ENCODE measurements at places on chromosomes 7 and 10.

DNA sequence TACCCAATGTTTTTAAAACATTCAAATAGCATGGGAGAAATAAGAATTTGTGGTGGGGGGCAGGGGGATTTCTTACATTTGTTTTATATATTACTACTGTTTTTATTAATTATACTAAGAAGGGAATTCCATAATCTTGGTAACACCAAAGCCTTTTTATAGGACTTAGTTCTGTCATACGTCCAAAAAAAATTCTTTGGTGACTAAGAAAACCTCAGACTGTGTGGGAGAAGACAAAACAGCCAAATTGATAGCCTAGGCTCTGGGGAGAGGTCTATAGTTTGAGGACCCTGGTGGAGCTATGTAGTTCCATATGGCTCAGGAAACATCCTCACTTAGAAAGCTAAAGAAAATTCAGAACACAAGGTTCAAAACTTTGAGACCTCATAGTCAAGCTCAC lies 23.4 kb downstream of the ACSM6 start:
- no peaks in the 10 kb centered on the region for H3K27me3 ChIP-seq
- no peak overlapping the region for H3K27ac ChIP-seq
- DNase-seq = no peak
- H3K36me3 ChIP-seq = no peaks in the 10 kb centered on the region

DNA sequence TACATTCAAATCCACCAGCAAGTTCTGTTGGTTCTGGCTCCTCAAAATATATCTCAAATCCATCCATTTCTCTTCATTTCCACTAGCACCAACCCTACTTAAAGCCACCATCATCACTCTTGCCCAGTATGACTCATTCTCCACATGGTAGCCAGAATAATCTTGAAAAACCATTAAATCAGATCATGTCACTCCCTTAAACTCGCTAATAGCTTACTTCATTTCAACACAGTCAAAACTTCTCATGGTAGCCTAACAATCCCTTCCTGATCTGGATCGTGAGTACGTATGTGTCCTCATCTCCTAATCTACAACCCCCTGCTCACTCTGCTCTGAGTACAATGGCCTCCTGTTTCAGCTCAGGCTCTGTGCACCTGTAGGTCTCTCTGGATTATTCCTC lies 8.7 kb downstream of the EPC1 start:
- H3K27ac ChIP-seq = no peak overlapping the region
- H3K4me3 ChIP-seq = no peak overlapping the region
- peaks cover 18% of the 10 kb centered on the region for H3K4me1 ChIP-seq
- H3K27me3 ChIP-seq = no peaks in the 10 kb centered on the region
- peaks cover 17% of the 10 kb centered on the region for H3K36me3 ChIP-seq

GRCh38 chr7:133258174-133258573 lies 5.3 kb downstream of the EXOC4 start:
- H3K27ac ChIP-seq = no peak overlapping the region
- peaks cover 30% of the 10 kb centered on the region for H3K4me1 ChIP-seq
- H3K27me3 ChIP-seq = no peaks in the 10 kb centered on the region

GRCh38 chr7:90298145-90299038 lies 22.7 kb downstream of the FAM237B start:
- no peaks in the 10 kb centered on the region for H3K27me3 ChIP-seq
- H3K27ac ChIP-seq = no peak overlapping the region
- H3K4me1 ChIP-seq = no peaks in the 10 kb centered on the region
- no peak overlapping the region for H3K4me3 ChIP-seq
- no peak for DNase-seq
- no peaks in the 10 kb centered on the region for H3K36me3 ChIP-seq

DNA sequence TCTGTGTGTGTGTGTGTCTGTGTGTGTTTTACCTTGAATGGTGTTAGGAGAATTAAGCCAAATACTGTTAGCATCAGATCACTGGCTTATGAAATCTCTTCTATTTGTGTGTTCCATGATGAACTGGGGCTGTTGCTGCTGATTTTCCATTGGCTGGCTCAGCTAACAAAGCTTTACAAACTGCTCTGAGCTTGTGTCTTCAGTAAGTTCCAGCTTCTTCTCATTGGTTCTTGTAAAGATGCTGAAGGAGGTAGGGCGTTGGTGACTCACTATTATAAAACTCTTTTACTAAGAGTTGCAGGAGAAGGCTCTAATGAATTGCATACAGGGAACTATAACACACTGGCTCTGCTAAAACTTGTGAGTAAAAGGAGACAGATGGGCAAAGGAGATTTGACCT lies 136.4 kb upstream of the PRKCQ start:
- peaks cover 8% of the 10 kb centered on the region for H3K27me3 ChIP-seq
- H3K4me1 ChIP-seq = no peaks in the 10 kb centered on the region
- no peaks in the 10 kb centered on the region for H3K36me3 ChIP-seq
- H3K27ac ChIP-seq = no peak overlapping the region
- H3K4me3 ChIP-seq = no peak overlapping the region
- DNase-seq = no peak

- H3K4me1 ChIP-seq = peaks cover 10% of the 10 kb centered on the region
- no peak overlapping the region for H3K27ac ChIP-seq
- no peaks in the 10 kb centered on the region for H3K27me3 ChIP-seq
- DNase-seq = no peak
- no peak overlapping the region for H3K4me3 ChIP-seq
These were observed 4.9 kb downstream of the ZNF277 start for GRCh38 chr7:112211348-112211907.

DNA sequence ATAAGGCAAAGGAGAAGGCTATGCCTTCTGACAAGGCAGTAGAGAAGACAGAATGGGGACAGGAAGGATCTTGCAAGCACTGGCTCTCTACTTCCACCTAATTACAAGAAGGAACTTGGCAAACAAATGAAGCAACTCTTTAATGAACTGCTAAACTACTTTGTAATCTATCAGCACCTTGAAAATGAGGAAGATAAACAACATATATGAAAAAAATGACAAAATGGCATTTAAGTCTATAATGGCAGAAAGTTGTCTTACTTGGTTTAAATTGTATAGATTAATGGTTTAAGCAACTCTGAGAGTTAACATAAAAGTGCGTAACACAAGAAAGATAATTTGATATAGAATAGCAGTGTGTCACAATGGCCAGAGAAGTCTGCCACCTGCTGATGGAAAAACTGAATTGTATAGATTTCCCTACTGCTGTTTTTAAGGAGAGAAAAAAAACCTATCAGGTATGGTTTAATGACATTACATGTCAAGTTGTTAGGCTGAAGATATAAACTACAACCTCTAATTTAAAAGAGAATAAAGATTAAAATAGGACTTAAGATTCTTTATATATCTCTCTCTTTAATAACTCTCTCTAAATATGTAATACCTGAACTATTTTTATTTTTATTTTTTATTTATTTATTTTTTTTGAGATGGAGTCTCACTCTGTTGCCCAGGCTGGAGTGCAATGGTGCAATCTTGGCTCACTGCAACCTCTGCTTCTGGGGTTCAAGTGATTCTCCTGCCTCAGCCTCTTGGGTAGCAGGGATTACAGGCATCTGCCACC lies 11.8 kb downstream of the NT5C3A start:
- peak; percentile 20 for DNase-seq
- H3K36me3 ChIP-seq = peaks cover 4% of the 10 kb centered on the region
- peak overlapping the region; percentile 48 for H3K27ac ChIP-seq
- no peak overlapping the region for H3K4me3 ChIP-seq
- no peaks in the 10 kb centered on the region for H3K27me3 ChIP-seq
- peaks cover 25% of the 10 kb centered on the region for H3K4me1 ChIP-seq

GRCh38 chr7:82294865-82295264 lies 148.7 kb downstream of the CACNA2D1 start:
- H3K36me3 ChIP-seq = no peaks in the 10 kb centered on the region
- no peak overlapping the region for H3K4me3 ChIP-seq
- no peak overlapping the region for H3K27ac ChIP-seq

- peak overlapping the region; percentile 8 for H3K27ac ChIP-seq
- H3K4me3 ChIP-seq = no peak overlapping the region
- H3K36me3 ChIP-seq = no peaks in the 10 kb centered on the region
- no peak for DNase-seq
- H3K27me3 ChIP-seq = no peaks in the 10 kb centered on the region
These were observed 2.0 kb upstream of the AOAH start for GRCh38 chr7:36726311-36726710.

- no peak for DNase-seq
- H3K36me3 ChIP-seq = peaks cover 61% of the 10 kb centered on the region
- no peak overlapping the region for H3K4me3 ChIP-seq
- no peaks in the 10 kb centered on the region for H3K27me3 ChIP-seq
- H3K27ac ChIP-seq = peak overlapping the region; percentile 49
- no peaks in the 10 kb centered on the region for H3K4me1 ChIP-seq
These were observed 31.6 kb downstream of the VIPR2 start for GRCh38 chr7:159113056-159113455.

DNA sequence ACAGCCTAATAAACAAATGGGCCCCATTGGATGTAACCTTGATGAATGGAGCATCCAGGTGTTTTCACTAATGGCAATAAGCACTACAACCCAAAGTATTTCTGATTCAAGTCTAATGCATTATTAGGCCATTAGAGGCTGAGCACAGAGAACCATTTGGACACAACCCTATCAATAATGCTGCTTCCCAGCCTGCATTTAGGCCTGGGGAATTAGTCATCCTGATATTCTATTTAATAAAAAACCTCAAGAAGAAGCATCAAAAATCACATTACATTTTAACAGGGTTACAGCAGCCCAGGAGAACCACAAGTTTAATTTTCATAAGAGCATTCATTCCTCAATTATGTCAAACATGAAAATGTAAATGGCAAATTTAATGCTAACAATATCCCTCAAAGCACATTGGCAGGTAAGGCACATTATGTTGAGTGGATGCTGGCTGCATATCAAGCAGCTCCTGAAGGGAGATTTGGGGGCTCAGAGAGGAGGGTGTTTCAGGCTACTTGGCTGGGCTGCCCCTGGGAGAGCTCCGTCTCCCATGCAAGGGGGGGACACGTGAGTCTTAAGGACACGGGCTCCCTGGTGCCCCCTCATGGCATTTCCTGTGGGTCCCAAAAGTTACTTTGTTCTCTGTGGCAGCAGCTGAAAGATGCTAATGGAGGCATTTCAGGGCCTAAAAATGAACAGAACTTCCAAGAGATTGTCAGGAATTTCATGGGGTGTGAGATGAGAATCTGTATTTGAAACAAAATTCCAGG lies 143.4 kb downstream of the HERPUD2 start:
- no peak overlapping the region for H3K27ac ChIP-seq
- H3K4me3 ChIP-seq = no peak overlapping the region
- H3K36me3 ChIP-seq = no peaks in the 10 kb centered on the region
- H3K4me1 ChIP-seq = no peaks in the 10 kb centered on the region
- DNase-seq = no peak
- H3K27me3 ChIP-seq = peaks cover 18% of the 10 kb centered on the region

- H3K27ac ChIP-seq = no peak overlapping the region
- no peaks in the 10 kb centered on the region for H3K36me3 ChIP-seq
- no peaks in the 10 kb centered on the region for H3K27me3 ChIP-seq
- H3K4me3 ChIP-seq = no peak overlapping the region
These were observed 13.9 kb downstream of the HDAC9 start for GRCh38 chr7:18509481-18509880.

DNA sequence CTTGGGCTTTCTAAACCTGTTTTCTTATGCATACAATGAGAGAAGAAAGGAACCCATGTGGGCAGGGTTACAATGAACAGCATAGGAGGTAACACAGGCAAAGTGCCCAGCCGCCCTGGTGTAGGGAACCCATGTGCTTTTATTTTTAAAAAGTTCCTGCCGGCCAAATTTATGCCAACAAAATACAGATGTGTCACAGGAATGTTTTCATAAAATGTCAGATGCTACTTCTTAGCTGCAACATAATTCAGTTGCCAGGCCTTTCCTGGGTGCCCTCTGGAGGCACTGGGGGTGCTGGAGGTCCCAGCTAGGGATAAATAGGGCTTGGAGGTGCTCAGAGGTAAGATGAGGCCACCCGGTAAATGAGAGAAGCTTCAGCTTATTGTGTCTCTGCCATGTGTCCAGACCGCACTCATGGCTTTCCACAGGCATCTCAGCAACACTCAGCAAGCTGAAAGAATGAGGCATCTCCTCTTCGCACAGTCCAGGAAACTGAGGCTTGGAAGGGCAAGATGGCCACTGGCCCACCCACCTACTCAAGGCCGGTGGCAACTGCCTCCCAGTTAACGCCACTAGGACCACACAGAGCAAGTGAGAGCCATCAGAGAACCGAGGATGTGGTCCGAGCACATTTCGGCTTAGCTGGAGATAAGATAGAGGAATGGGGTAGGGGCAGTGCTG lies 58.3 kb downstream of the CPXM2 start:
- H3K4me1 ChIP-seq = no peaks in the 10 kb centered on the region
- H3K36me3 ChIP-seq = no peaks in the 10 kb centered on the region
- no peak overlapping the region for H3K27ac ChIP-seq
- H3K27me3 ChIP-seq = peaks cover 38% of the 10 kb centered on the region
- H3K4me3 ChIP-seq = no peak overlapping the region

GRCh38 chr10:74305730-74306129 lies 154.7 kb downstream of the ADK start:
- H3K27ac ChIP-seq = no peak overlapping the region
- no peaks in the 10 kb centered on the region for H3K36me3 ChIP-seq
- no peak overlapping the region for H3K4me3 ChIP-seq
- no peaks in the 10 kb centered on the region for H3K27me3 ChIP-seq

- no peak overlapping the region for H3K4me3 ChIP-seq
- H3K27me3 ChIP-seq = no peaks in the 10 kb centered on the region
- H3K4me1 ChIP-seq = no peaks in the 10 kb centered on the region
These were observed 34.6 kb upstream of the MALRD1 start for GRCh38 chr10:19014034-19014433.

DNA sequence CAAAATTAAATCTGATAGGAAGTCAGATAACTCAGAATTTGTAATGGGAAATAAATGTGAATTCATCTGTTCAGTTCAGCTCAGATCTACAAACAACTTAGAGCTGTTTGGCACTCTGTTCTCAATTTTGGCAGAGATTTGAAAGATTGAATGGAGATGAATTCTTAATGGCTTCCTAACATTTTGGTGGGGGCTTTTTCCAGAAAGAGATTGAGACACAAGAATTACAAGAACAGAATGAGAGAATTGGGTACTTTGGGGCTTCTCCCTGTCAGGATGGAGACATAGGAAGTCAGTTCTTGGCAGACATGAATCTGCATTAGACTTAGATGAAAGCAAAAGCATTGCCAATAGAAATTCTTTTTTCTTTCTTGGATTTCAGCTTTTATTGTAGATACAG lies 39.0 kb upstream of the PTPRZ1 start:
- no peak for DNase-seq
- no peaks in the 10 kb centered on the region for H3K27me3 ChIP-seq
- H3K4me1 ChIP-seq = no peaks in the 10 kb centered on the region
- no peaks in the 10 kb centered on the region for H3K36me3 ChIP-seq

DNA sequence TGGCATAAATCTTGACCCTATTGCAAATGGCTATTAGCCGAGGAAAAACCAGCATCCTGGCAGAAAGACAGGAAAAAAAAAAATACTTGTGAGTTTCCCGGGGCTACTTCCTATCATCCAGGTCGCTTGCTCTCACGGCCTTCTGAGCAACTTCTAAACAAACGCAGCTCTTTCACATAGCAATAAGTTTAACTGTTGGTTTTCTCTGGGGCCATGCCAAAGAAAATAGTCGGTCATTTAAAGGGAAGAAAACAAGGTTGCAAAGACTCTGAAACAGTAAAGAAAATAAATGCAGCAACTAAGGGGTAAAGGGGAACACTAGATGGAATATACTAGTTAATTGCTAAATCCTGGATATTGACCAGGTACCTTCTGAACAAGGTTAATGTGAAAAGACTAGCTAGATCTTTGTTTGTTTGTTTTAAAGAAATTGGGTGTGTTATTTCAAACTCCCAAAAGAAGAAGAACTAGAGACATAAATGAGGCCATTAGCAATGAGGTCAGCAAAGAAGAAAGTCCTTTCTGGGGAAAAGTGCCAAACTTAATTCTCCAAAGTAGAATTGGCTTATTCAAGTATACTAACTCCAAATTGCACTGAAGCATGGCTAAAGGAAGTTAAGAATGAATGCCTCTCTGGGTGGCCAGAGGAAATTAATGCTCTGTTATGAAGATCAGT lies 54.2 kb downstream of the SLC39A12 start:
- DNase-seq = no peak
- H3K4me1 ChIP-seq = no peaks in the 10 kb centered on the region
- H3K36me3 ChIP-seq = no peaks in the 10 kb centered on the region
- H3K27ac ChIP-seq = no peak overlapping the region
- H3K27me3 ChIP-seq = no peaks in the 10 kb centered on the region
